ENCODE measurements at places on chromosomes 12 and 14.

DNA sequence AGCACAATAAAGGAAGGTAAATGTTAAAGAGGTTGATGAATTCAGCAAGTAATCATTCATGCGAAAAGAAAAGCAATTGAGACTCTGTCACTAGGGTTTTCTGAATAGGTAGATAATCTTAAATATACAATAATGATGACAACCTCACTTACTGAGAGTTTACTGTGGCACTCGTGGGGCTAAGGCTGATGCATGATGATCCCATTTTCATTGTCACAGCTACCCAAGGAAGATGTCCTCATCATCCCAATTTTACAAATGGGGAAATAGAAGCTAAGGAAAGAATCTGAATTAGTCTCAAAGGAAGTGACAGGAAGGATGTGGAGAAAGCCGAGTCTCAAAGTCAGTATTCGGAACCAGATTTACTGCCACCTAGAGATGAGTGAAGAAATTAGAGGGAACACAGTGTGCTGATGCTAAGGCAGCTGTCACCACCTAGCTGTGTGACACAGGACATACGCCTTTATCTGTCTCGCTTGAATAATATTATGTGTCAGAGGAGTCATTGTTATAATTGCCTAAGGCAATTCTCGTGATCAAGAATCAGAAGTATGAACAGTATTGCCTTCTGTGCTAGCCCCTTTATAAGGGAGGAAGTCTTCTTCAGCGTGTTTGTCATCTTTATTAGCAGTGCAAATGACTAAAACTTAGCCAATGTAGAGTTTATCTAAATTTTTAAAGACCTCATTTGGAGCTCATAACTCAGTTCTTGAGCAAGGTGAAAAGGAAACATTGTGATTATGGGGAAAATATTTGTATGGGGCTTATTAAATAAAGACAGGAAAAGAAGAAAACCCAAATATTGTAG, 63.2 kb downstream of the ERGIC2 start:
- no peak for DNase-seq

GRCh38 chr14:50794068-50794645, 36.8 kb downstream of the NIN start:
- DNase-seq, result no peak

- no peak for DNase-seq
These were observed 64.8 kb downstream of the CCDC60 start for GRCh38 chr12:119399301-119399700.

GRCh38 chr12:92703786-92704185, 997 bp downstream of the PLEKHG7 start:
- DNase-seq, result no peak

GRCh38 chr14:104758981-104759969, 6.3 kb downstream of the SIVA1 start:
- no peak for DNase-seq

DNA sequence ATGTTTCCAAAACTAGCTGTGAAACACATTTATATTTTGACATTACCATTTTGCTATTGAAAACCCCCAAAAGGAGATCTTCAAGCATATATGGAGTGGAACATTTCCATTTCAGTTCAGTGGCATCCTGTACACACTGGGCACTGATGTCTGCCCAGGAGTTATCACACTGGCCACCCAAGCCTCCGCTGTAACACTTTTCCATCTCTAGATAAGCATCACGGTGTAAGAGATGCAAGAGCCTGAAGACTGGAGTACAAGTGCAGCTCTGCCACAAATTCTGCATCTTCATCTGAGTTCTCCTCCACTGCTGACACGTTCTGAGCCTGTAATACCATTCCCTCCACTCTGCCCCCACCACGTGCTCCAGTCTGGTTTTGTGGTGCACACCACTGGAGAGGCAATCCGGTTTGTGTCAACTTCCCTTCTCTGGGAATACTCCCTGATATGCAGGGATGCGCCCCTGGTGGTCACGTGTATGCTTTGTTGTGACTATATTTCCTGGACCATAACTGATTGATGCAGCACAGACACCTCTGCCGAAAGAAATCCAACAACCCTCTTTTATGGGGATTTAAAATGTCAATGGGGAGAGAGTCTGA, 12.7 kb downstream of the SPTLC2 start:
- DNase-seq, result no peak

- DNase-seq, result no peak
These were observed 1.3 kb upstream of the SLC41A2 start for GRCh38 chr12:104959335-104959841.

DNA sequence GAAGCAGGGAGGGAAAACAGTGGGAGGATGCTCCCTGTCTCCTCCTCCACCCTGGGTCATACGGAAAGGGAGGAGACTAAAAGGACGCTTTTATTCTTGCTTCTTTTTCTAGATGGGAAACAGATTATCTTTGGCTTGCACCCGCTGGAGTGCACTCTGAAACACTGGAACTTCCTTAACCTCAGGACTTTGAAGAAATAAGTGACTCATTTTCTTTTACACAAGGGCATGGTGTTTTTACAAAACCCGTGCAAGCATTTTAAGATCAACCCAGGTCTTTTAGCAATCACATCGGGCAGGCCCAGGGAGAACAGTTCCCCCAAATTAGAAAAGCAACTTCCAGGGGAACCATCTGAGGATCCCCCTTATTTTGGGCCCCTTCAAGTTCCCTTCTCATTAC, 80.9 kb upstream of the TSPAN11 start:
- DNase-seq, result no peak

- DNase-seq, result no peak
These were observed 559 bp upstream of the CKAP4 start for GRCh38 chr12:106248312-106248845.

GRCh38 chr14:43200519-43200918, 1306.6 kb downstream of the FSCB start:
- no peak for DNase-seq

GRCh38 chr12:5140190-5140589, 96.5 kb downstream of the KCNA5 start:
- DNase-seq, result no peak

- no peak for DNase-seq
These were observed 50.5 kb downstream of the B4GALNT3 start for GRCh38 chr12:510071-510825.

DNA sequence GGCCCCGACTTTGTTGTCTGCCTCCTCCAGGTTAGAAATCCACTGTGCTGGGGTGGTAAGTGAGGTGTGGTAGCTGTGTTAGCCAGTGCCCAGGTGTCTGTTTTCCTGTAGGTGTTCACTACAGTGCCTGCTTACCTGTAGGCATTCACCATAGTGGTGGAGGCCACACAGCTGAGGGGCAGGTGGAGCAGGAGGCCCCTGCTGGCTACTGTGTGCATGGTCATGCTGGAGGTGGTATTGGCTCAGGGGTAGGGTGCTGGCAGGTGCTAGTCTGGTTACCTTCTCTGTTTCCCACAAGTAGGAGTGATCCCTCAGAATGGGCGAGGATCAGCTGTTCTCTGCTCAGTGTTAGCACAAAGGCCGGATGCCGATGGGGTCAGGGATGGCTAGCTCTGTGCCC, 217.3 kb downstream of the SYT10 start:
- DNase-seq, result no peak

DNA sequence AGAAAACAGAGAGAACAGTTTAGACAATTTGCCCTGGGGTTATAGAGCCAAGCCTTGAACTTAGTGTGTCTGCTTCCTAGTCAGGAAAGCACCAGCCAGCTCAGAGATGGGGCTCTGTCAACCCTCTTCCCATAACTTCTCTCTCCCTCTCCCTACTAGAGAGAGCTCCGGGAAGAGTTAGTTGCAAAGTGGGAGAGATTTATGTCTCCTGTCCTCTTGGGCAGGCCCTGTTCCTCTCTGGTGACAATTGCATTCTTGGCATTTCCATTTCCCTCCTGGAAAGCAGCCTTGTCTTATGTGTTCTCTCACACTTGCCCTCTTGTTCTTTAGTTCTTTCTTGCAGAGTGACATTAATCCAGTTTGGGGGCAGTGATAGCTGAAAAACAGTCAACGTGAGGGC, 42.1 kb upstream of the TUNAR start:
- no peak for DNase-seq

GRCh38 chr12:67748743-67749040, 100.1 kb downstream of the DYRK2 start:
- DNase-seq, result no peak

DNA sequence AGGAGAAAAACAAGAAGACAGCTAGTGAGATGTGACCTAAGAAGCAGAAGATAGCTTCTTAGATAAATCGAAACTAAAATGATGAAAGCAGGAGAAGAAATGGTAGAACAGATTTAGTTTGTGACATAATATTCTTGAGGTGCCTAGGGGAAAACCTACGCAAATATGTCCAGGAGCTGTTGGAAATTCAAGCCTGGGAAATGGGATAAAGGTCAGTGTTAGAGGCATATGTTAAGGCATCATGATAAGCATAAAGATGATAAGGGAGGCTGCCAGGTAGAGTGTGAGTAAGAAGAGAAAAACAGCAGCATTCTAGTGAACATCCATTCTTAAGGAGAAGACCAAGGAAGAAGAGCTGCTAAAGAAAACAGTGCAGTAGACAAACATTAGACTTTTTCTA, 109.6 kb upstream of the LGR5 start:
- DNase-seq, result no peak

- DNase-seq, result no peak
These were observed 1.2 kb downstream of the PPP1CC start for GRCh38 chr12:110741341-110742095.

DNA sequence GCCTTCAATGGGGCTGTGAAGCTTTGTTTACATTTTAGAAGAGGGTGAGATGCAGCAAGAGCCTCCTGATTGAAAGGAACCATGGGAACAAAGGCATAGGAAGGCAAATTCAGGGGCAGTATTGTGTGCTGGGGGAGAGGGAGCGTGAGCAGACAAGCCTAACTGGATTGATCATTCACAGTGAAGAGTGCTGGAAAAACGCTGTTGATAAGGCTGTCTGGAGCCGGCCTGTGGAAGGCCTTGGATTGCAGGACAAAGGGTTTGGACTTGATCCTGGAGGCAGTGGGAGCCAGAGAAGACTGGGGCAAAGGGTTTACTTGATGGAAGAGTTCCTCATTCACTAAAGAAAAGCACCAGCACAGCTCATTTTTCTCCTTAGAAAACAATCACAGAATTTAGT, 160.5 kb downstream of the PAH start:
- DNase-seq, result no peak

DNA sequence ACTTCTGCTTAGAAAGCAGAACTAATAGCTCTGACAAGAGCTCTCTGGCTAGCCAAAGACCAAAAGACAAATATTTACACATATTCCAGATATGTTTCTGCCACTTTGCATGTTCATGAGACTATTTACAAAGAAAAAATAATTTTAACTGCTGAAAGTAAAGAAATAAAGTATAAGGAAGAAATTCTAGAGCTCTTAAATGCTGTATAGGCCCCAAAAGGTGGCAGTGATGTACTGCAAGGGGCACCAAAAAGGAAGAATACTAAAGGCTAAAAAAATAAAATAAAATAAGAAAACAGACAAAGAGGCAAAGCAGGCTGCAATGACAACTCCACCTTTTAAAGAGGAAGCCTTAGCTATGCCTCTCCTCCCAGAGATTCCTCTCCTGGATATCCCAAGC, 23.0 kb downstream of the KLRK1 start:
- no peak for DNase-seq

- DNase-seq, result no peak
These were observed 8.8 kb downstream of the DENND5B start for GRCh38 chr12:31582155-31582554.

DNA sequence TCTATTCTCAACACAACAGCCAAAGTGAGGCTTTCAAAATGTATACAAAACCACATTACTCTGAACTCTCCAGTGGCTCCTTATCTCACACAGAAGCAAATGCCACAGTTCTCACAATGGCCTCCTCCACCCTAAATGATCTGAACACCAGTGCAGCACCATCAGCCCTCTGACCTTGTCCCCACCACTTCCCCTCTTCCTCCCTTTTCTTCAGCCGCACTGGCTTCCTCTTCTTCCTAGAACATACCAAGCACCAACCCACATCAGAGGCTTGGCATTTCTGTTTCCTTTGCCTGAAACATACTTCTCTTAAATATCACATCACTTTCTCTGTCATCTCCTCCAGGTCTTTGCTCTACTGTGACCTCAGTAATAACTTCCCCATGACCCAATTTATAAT, 66.3 kb downstream of the GPR135 start:
- DNase-seq, result no peak

- no peak for DNase-seq
These were observed 86.5 kb upstream of the FOXN3 start for GRCh38 chr14:89503431-89503996.

- DNase-seq, result no peak
These were observed 26.1 kb upstream of the UBC start for GRCh38 chr12:124940393-124941169.

DNA sequence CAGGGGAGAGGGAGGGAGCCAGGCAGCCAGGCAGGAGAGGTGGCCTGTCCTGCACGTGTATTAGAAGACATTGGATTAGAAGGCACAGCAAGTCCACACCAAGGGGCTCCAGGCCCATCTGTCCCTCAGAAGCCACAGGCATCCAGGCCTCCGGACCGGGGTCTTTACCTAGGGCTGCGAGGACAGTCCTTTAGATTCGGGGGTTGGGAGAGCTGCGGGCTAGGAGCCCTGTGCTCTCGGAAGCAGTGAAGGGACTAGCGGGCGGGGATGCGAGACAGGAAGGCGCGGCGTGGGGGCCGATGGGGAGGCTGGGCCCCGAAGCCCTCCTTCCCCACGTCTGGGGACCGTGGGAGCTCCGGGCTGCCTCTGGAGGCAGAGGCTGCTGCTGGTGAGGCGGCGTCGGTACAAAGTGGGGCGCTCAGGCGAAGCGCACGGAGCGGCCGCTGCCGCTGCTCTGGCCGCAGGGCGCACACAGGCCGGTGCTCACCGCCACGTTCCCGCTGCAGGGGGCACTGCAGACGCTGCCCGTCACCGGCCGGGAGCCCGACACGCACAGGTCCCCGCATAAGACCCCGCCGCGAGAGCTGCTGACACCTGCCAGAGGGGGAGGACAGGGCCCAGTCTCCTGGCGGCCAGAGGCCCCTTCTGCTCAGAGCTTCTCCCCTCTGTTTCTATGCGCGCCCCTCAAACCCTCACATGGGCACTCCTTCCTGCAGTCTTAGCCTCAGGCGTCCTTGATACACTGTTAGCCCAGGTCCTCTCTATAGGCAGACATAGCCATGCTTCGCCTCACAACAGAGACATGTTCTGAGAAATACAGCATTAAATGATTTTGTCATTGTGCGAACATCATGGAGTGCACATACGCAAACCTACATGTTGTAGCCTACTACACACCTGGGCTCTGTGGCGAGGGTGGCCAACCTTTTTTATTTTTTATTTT, 17.3 kb downstream of the KRT7 start:
- no peak for DNase-seq

DNA sequence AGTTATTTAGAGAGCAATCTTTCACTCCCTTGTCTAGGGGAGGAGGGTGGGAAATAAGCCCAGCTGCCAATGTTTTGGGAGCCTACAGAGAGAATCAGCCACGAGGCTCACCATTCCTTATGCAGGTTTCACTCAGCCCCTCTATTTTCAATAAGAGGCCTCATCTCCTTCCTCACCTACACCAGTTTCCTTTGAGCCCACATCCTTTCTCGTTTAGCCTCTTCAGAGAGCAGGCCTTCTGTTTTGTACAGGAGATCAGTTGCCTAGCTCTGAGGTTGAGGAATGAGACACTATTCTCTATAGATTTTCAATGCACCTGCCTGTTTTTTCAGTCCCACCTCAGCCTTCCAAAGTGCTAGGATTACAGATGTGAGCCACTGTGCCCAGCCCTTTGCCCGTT, 17.9 kb downstream of the SNAPC1 start:
- no peak for DNase-seq

- no peak for DNase-seq
These were observed 391 bp downstream of the SERPINA4 start for GRCh38 chr14:94561656-94562010.

GRCh38 chr14:87437158-87437557, 555.8 kb downstream of the GALC start:
- DNase-seq, result no peak

GRCh38 chr12:34350092-34351041, 328.1 kb downstream of the ALG10 start:
- no peak for DNase-seq
